Naive thymus-derived CD4-positive, alpha-beta T cell (primary cell): ENCODE measurements at places on chromosomes 7 and 10. TPM values are rescaled to one million over a fixed set of nuclear protein-coding genes. Genes with fewer than 3 reads are reported as not detected.

The AKR1D1 gene
- not detected for total RNA-seq

The CISD1 gene
- 5.1 TPM for total RNA-seq

- no peak for DNase-seq
- no peak overlapping the region for H3K27ac ChIP-seq
- no peaks in the 10 kb centered on the region for H3K36me3 ChIP-seq
- no peaks in the 10 kb centered on the region for H3K4me1 ChIP-seq
These were observed 759.4 kb downstream of the CNTNAP2 start for GRCh38 chr7:146875981-146876380.

The C10orf90 gene
- not detected for total RNA-seq

- no peaks in the 10 kb centered on the region for H3K27me3 ChIP-seq
- no peaks in the 10 kb centered on the region for H3K36me3 ChIP-seq
- no peak overlapping the region for H3K4me3 ChIP-seq
- no peaks in the 10 kb centered on the region for H3K4me1 ChIP-seq
These were observed 86.9 kb upstream of the ADAM12 start for GRCh38 chr10:126475074-126475691.

GRCh38 chr7:131027287-131027773 is 293.3 kb upstream of the KLF14 start:
- H3K27me3 ChIP-seq, result no peaks in the 10 kb centered on the region
- H3K36me3 ChIP-seq, result no peaks in the 10 kb centered on the region
- no peak overlapping the region for H3K27ac ChIP-seq
- DNase-seq, result no peak

- no peaks in the 10 kb centered on the region for H3K36me3 ChIP-seq
- H3K4me1 ChIP-seq, result no peaks in the 10 kb centered on the region
- H3K27me3 ChIP-seq, result no peaks in the 10 kb centered on the region
- DNase-seq, result no peak
- no peak overlapping the region for H3K4me3 ChIP-seq
These were observed 443.2 kb upstream of the AKR1E2 start for GRCh38 chr10:4382811-4383210.

The METTL27 gene
- 1.8 and 3.3 TPM in 2 replicates for total RNA-seq

The SPDYE11 gene
- total RNA-seq, result not detected in 2 replicates

DNA sequence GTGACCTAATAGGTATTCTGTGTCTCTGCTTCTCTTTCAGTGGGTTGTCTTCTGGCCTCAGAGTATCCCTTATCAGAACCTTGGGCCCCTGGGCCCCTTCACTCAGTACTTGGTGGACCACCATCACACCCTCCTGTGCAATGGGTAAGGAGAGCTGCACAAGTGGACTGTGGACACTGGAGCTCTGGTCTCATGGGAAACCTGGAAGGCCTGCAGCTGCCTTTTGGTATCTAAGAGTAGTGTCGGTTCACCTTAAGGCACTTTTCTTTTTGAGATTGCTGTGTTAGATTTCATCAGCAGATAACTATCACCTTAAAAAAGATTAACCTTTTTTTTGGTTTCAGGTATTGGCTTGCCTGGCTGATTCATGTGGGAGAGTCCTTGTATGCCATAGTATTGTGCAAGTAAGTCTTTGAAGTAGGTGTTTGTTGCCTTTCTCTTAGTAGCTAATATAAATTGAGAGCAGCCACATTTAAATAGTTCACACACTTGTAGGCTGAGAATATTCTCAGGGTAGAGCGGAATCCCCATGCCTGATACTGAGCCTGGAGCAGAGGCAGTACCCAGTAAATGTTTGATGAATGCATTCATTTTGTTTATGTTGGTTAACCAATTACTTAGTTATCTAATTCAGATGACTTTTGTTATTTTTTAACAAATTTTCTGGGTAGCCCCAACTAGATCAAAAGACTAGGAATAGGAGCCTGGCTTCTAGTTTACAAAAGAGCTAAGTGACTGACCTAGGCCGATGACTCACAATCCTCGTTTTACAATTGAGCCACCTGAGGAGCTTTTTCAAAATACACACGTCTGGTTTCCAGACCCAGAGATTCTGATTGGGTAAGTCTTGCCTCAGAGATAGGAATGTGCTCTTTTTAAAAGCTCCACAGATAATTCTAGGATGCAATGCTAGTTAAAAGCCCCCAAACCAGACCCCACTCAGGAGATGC is 3.6 kb downstream of the TMEM254 start:
- no peaks in the 10 kb centered on the region for H3K27me3 ChIP-seq
- no peak overlapping the region for H3K4me3 ChIP-seq
- peaks cover 6% of the 10 kb centered on the region for H3K4me1 ChIP-seq
- DNase-seq, result no peak
- H3K27ac ChIP-seq, result no peak overlapping the region

The STEAP4 gene
- not detected in 2 replicates for total RNA-seq

DNA sequence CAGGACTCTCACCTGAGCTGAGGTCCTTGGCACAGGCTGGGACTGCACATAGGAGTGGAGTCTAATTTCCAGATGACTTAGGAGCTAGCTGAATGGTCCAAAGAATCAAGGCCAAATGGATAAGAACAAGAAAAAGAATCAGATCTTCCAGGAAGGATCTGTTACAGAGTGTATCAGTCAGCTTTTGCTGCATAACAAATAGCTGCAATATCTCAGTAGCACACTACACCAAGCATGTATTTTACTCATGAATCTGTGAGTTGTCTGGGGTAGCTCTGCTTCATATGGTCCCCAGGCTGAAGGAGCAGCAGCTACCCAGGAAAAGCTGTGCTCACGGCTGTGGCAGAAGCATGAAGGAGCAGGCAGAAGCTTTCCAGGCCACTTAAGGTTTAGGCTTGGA is 60.6 kb upstream of the LOXL4 start:
- DNase-seq, result no peak
- H3K27ac ChIP-seq, result no peak overlapping the region
- H3K36me3 ChIP-seq, result no peaks in the 10 kb centered on the region
- no peaks in the 10 kb centered on the region for H3K4me1 ChIP-seq
- H3K27me3 ChIP-seq, result no peaks in the 10 kb centered on the region

- peaks cover 2% of the 10 kb centered on the region for H3K36me3 ChIP-seq
- no peak overlapping the region for H3K27ac ChIP-seq
- no peak overlapping the region for H3K4me3 ChIP-seq
- no peak for DNase-seq
- H3K4me1 ChIP-seq, result peaks cover 3% of the 10 kb centered on the region
- no peaks in the 10 kb centered on the region for H3K27me3 ChIP-seq
These were observed 48.0 kb upstream of the DLG5 start for GRCh38 chr10:77974396-77975074.

DNA sequence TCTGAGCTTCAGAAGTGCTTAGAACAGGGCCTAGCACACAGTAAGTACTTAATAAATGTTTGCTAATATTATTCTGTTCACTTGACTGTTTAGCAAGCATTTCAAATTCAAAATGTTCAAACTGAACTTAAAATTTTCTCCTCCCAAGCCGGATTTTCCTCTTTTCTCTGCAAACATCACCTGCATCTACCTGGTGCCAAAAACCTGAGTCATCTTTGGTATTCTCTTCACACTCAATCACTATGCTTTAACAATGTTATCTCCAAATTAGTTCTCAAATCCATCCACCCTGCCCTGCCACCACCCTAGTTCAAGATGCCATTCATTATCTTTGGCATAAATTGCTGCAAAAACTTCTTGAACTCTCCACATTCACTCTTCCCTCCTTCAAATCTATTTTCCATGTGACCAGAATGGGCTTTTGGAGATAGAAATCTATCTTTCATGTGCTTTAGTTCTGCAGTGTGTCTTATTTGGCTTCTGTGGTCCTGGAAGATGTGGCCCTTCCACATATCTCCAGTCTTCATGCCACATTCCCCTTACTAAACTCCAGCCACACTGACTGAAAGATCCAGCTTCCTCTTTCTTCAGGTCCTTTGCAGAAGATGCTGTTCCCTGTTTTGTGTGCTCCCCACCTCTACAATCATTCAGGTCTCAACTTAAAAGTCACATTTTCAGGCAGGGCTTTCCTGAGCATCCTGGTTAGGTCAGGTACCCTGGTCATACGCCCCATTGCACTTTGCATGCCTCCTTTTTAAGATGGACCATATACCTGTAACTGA is 2.0 kb downstream of the GGCT start:
- peaks cover 6% of the 10 kb centered on the region for H3K36me3 ChIP-seq
- H3K27me3 ChIP-seq, result no peaks in the 10 kb centered on the region
- peaks cover 12% of the 10 kb centered on the region for H3K4me1 ChIP-seq
- H3K4me3 ChIP-seq, result no peak overlapping the region
- no peak for DNase-seq

DNA sequence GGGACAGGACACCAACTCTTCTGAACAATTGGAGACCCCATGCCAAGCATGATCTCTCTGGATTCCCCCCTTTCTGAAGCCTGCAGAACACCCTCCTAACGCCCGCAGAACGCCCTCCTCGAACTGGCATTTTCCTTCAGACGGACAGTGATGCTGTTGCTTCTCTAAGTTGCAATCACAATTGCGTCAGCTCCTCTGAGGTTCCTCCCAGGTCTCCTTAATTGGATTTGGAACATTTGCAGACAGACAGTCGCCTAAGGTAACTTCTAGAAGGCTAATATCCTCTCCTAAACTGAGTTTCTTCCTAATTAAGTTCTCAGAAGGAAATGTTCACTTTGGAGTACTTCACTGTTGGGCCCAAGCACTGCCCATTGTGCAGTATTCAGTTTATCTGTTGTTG is 20.5 kb upstream of the SERPINE1 start:
- H3K36me3 ChIP-seq, result no peaks in the 10 kb centered on the region
- no peak overlapping the region for H3K27ac ChIP-seq
- no peak for DNase-seq
- no peaks in the 10 kb centered on the region for H3K27me3 ChIP-seq
- H3K4me1 ChIP-seq, result no peaks in the 10 kb centered on the region
- no peak overlapping the region for H3K4me3 ChIP-seq

DNA sequence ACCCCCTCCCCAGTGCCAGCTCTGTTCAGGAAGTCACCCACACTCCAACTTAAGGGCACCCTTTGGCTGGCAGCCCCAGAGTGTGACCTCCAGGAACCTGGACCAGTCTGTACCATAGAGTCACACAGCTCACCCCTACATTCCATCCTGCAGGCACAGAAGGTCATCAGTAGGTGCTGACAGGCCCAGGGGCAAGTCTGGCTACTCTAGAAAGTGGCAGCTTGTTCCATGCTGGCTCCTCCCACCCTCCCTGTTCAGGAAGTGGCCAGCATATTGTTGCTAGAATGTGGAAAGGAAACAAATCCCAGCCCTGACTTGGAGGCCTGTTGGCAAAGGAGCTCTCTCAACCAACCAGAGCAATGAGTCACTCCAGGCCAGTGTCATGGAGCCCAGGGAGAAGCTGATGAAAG is 3.2 kb upstream of the NCOA4 start:
- H3K4me1 ChIP-seq, result peaks cover 13% of the 10 kb centered on the region
- H3K27me3 ChIP-seq, result no peaks in the 10 kb centered on the region
- no peak overlapping the region for H3K4me3 ChIP-seq
- H3K36me3 ChIP-seq, result no peaks in the 10 kb centered on the region
- no peak overlapping the region for H3K27ac ChIP-seq

GRCh38 chr10:74837743-74838142 is 11.3 kb downstream of the KAT6B start:
- H3K4me3 ChIP-seq, result no peak overlapping the region
- H3K27me3 ChIP-seq, result no peaks in the 10 kb centered on the region
- H3K27ac ChIP-seq, result no peak overlapping the region
- peaks cover 4% of the 10 kb centered on the region for H3K4me1 ChIP-seq

The MMS19 gene
- total RNA-seq, result 113 TPM

GRCh38 chr10:81179805-81180452 is 642.2 kb downstream of the SH2D4B start:
- H3K36me3 ChIP-seq, result no peaks in the 10 kb centered on the region
- no peak for DNase-seq
- H3K4me1 ChIP-seq, result no peaks in the 10 kb centered on the region
- no peaks in the 10 kb centered on the region for H3K27me3 ChIP-seq
- H3K27ac ChIP-seq, result no peak overlapping the region

- H3K27me3 ChIP-seq, result no peaks in the 10 kb centered on the region
- no peak for DNase-seq
- no peaks in the 10 kb centered on the region for H3K36me3 ChIP-seq
- H3K4me1 ChIP-seq, result no peaks in the 10 kb centered on the region
These were observed 67.6 kb downstream of the CUBN start for GRCh38 chr10:17062009-17062408.

DNA sequence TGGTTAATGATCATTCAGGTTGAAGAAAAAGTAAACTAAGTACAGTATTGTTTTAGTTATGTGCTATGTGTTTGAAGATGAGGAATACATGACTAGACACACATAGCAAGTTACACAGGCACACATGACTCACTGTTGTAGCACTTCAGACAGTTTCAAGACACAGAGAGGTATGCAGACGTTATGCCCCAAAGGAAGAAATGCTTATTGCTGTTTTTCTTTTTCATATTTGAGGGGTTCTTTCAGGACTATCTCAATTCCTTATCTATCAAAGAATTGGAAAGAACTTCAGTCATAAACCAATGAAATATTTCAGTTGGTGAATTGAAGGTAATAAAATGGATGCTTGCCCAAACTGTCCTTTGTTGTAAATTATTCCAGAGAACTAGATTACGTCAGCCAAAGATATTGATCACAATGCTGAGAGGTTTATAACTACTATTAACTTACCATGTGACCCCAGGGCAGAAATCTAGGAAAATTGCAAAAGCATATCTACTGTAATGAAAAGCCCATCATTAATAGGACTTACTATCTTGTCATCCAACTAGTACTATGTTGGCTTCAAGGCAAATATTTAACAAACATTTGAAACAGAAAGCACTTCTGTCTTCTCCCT is 61.2 kb upstream of the CAPZA2 start:
- no peak overlapping the region for H3K27ac ChIP-seq
- no peaks in the 10 kb centered on the region for H3K27me3 ChIP-seq
- H3K4me3 ChIP-seq, result no peak overlapping the region
- DNase-seq, result no peak

- H3K27me3 ChIP-seq, result no peaks in the 10 kb centered on the region
- H3K4me3 ChIP-seq, result no peak overlapping the region
- no peaks in the 10 kb centered on the region for H3K4me1 ChIP-seq
- no peak for DNase-seq
- no peak overlapping the region for H3K27ac ChIP-seq
- no peaks in the 10 kb centered on the region for H3K36me3 ChIP-seq
These were observed 31.7 kb upstream of the FIGNL1 start for GRCh38 chr7:50481867-50482266.

The PWWP2B gene
- 22.2 TPM for total RNA-seq

- no peaks in the 10 kb centered on the region for H3K4me1 ChIP-seq
- no peak overlapping the region for H3K27ac ChIP-seq
- no peak overlapping the region for H3K4me3 ChIP-seq
- H3K36me3 ChIP-seq, result no peaks in the 10 kb centered on the region
These were observed 6.4 kb upstream of the CYP3A4 start for GRCh38 chr7:99790407-99790806.
